ENCODE measurements at places on chromosomes 5 and 9.

GRCh38 chr5:124260921-124261515, 485.4 kb downstream of the ZNF608 start:
- no peak for DNase-seq

DNA sequence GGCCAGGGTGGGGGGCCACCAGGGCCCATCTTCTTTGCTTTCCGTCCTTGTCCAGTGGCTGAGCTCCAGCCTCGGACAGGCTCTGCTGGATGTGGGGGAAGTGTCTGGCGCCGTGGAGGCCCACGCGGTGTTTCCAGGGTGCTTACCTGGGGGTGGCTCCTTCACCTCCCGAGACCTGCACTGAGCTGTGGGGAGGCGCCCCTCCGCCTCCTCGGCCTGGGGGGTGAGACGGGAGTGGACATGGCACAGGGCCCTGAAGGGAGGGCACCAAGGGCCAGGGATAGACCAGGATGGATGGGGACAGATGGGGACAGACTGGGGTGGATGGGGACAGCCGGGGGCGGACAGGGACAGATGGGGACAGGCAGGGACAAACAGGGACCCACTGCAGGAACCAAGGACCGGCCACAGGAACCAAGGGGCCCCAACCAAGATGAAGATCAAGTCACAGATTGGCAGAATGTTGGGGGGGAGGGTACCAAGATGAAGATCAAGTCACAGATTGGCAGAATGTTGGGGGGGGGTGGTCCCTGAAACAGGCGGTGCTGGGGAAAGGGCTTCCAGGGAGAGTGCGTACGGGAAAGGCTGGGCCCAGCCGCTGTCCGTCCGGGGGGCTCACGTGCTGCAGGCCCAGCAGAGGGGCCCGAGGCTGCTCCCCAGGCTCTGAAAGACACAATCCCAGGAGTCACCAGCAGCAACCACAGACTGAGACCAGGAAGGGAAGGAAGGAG, 13.3 kb upstream of the QSOX2 start:
- DNase-seq: no peak

DNA sequence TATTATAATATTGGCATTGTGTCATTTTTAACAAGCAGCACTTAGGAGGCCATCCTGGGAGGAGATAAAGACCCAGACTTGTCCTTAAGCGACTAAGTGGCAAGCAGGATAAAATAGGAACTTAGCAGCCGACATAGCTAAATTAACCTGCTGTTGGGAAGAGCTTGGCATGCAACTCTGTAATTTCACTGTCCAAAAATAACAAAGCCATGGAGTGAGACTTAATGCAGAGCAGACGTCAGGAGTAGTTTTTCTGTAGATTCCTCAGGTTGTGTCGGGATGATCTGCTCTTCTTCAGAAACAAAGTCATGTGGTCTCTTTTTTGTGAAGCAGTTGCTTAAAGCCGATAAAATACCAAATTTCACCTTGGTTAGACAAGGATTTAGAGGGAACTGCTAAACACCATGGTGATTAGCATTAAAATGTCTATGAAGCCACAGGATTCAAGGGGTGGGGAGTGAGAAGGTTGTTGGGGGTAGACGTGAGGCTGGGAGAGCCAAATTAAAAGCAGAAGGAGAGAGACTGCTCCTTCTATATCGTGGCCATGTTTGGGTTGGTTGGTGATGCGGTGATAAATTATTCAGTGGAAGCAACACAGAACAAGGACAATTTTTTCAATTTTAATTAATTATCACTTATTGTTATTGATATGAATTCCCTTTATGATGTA, 303.0 kb downstream of the CSNK1G3 start:
- no peak for DNase-seq

DNA sequence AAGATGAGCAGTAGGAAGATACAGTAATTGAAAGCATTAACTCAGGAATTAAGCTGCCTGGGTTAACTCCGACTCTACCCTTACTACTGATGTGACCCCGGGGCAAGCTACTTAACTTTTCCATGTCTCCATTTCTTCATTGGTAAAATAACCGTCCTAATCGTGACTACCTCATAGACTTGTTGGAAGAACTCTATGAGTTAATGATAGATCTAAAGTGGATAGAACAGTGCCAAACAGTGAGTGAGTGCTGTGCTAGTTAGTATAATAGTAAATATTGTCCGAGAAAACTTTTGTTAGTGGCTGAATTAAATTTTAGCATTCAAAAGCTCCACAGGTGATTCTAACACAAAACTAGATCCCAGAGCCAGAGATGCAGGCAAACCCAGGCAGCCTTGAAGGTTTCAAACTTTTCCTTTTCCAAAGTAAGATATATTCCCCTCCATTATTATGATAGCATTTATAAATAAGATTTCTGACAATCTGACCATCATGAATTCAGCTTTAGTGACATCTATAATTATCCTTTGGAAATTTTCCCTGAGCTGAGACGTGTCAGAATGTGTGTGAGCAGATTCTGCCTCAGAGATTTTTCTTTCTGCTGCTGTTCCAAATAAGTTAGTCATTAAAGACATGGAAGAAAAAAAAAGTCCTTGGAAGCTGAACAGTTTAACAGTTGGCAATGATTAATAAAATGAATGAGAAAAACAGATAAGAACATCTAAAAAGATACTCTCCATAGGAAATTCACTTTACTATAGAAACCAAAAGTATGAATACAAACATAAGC, 369.5 kb downstream of the PRELID2 start:
- no peak for DNase-seq

DNA sequence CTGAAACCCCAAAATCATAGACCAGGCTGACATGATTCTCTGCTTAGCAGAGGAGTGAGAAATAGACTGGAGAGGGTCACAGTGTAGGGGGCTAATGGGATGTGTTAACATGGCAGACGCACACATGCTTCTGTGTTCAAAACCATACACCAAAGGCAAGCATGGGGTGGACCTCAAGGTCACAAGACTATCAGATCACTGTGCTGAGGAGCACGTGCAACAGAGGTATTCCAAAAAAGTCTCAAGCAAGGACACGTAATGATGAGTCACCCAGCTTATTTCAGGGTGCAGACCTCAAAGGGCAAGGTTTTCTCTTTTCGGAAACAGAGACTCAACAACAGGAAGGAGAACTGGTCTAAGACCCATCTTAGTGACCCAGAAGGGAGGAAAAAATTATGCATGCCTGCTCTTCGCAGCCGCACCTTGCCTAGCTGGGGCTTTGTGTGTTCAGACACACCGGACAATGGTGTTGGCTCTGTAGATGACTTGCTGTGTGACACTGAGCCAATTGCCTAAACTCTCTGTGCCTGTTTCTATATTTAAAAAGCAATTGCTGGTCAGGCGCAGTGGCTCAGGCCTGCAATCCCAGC, 20.3 kb downstream of the WHRN start:
- DNase-seq: peak; percentile 61
